Right ventricle myocardium superior (tissue), 1 donor: ENCODE measurements at places on chromosomes 11 and 22. TPM values are rescaled to one million over a fixed set of nuclear protein-coding genes. Genes with fewer than 3 reads are reported as not detected.

DNA sequence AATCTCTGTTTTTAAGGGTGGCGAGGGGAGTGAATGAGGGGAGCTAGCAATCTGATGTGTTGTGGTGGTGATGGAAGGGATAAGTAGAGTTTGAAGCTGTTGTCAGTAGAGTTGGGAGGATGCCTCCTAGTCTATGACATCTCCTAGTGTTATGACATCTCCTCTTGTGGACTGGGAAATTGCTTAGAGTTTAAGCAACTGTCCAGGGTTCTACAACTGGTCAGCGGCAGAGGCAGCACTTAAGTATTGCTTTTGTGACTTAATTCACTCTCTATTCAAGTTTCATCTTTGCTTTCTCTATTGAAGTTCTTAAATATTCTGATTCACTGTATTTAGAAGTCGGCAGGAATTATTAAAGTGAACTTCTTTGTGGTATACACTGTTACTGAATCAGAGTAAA is 13.8 kb downstream of the BMAL1 start:
- DNase-seq = no peak

- DNase-seq = no peak
Measured at GRCh38 chr11:126403022-126403581, 47.6 kb downstream of the ST3GAL4 start.

DNA sequence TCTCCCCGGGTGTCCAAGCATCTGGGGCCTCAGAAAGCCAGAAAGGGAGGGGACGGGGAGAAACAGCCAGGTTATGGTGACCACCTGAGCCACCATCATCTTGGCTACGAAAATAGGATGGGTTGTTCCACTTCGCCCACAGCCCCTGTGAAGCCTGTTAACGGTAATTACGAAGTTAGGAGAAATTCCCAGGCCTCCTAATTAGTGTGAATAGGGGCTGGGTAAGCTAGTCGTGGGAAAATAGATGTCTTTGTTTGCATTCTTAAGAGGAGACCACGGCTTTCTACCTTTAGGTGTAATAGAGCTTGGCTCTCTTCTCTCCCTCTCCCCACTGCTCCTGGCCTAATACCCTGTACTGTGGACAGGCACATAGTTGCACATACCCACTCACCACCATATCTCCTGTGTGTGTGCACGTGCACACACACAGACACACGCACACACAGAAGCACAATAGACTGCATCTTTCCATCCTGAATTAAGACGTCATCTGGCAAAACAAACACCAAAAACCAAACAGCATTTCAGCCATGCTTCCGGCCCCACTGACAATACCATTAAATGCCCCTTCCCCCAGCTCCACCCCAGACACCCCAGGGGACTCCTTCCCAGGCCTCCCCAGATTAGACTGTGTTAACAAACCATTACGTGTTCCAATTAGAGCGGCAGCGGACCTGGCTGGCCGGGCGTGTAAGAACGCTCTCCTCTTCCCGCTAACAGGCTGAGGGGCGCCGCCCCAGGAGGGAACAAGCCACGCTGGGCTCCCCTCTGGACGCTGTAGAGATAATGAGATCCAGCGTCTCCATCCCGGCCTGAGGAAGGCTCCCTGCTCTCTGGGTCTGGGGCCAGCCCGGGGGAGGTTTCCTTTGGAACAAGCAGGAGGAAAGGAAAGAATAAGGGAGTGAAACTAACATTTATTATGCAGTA is 72.8 kb downstream of the TP53I11 start:
- no peak for DNase-seq

- DNase-seq = no peak
Measured at GRCh38 chr11:45756384-45757010, 48.5 kb upstream of the SLC35C1 start.

- DNase-seq = no peak
Measured at GRCh38 chr22:36368359-36368983, 19.3 kb downstream of the MYH9 start.

GRCh38 chr11:71379701-71380100 is 68.5 kb downstream of the DHCR7 start:
- no peak for DNase-seq

DNA sequence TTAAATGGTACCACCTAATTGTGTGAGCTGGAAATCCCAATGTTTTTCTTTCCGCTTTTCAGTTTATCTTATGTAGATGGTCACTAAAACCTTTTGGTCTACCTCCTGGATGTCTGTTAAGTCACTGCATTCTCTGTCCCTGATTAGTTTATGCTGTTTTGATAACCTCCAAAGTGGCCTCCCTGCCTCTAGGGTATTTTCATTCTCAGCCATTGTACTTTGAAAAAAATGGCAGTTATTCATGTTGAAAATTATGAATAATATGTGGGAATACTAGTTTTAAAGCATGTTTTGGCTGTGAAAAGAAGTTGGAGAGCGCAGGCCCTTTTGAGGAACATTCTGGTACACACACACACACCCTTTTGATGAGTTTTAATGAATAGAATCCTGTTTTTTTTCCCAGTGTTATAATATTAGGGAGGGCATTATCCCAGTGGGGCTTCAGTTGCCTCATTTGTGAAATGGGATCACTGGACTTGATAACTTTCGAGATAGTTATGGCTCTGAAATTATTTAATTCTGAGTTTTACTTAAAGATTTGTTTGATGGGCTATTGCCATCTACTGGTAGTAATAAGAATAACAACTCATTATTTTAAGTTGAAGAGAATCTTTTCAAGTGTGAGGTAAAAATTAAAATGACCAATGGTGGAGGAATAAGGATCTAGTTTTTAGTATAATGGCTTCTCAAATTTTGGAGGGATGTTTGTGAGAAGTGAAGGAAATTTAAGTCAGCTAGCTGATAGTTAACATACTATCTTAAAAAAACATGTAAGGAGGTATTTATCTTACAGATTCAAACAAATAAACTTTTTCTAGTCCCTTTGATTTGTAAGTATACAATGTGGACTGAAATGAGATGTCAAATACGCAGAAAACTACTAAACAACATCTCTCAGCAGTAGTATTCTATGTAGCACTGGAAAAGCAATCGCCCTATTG is 3.9 kb downstream of the FDX1 start:
- no peak for DNase-seq

DNA sequence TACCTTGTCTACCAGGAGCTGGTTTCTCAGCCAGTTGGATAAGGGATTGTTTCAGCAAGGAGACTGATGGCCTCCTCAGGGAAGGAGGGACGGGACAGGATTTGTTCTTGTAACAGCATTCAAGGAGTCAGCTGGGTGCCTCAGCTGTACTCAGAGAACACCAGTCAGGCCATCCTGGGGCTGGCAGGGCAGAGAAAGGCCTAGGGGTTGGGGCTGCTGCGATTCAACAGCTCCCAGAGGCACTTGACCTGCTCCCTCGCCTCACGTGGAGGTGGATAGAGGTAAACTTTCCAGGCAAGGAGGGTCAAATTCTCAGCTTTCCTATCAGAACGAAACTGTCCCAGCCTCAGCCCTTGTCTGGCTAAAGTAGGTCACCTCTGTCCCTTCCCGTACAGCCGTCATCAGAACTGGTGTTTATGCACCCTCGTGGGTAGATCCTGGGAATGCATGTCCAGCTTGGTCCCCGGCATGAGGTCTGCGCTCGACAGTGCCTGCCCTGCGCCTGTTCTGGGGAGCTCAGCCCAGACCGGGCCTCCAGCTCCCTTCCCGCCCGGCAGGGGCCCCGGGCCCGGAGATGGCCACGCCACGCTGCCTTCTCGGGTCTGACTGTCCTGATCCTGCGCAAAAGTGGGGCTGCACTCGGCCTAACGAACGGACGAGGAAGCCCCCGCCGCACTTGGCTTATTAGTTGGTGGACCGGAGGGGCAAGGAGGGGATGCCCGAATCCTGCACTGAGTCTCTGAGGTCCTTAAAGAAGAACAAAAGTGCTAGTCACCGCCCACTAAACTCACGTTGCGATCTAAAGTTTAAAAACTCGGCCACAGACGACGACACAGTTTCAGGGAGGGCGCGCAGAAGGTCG is 762 bp upstream of the CCDC134 start:
- DNase-seq = peak; percentile 57

GRCh38 chr22:46525389-46526243 is 11.8 kb downstream of the CELSR1 start:
- no peak for DNase-seq

DNA sequence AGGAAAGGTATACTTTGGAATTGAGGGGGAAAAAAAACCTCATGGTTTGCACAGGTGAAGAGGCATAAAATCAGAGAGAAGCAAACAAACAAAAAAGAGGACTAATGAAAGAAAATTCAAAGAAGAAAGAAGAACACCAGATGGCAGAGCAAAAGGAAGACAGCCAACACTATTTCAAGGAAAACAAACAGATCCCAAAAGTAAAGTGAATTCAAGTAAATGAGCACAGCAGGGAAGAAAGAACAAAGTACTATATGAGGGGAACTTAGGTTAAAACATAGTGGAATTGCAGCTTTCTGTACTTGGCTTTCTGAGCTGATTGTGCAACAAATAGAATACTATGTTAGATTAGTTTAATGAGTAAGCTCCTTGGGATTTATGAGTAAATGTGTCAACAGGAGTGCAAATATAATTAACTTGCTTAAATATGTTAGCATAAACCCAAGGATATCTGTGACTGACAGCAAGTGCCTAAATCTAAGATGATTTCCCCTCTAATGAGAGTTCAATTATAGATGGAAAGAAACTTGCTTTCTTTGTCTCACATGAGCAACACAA is 404.6 kb upstream of the CNTN5 start:
- DNase-seq = no peak

- DNase-seq = peak; percentile 78
Measured at GRCh38 chr22:41410311-41410751, 28.6 kb downstream of the TEF start.

DNA sequence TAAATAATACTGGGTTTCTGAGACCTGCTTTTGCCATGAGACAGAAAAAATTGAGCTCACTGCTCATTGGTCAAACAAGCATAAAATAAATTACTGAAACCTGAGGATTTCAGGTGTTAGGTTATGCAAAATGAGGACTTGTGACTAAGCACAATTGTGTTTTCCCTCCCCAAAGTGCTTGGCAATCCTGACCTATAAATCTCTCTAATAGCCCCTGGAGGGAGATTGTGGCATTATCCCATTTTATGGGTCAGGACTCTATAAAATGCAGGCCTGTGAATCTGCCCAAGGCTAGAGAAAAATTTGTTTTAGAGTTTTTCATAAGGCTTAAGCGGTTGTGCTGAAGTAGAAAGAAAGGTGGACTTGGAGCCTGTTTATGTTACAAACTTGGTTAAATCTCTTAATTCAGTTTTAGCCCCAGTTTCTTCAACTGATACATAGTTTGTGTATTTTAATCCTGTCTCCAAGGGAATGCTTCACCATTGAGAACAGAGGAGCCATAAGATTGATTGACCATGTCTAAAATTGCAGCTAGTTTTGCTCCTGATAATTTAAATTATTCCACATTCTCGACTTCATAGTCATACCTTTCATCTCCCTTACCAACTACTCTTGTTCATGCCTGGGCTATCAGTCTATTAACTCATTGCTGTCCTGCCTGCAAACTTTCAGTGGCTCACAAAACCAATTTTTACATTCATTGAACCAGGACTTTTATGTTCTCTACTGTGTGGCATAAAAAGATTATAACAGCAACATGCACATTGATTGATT is 63.6 kb upstream of the LRRC4C start:
- DNase-seq = no peak

GRCh38 chr11:64148226-64148916 is 17.5 kb downstream of the MACROD1 start:
- peak; percentile 92 for DNase-seq

DNA sequence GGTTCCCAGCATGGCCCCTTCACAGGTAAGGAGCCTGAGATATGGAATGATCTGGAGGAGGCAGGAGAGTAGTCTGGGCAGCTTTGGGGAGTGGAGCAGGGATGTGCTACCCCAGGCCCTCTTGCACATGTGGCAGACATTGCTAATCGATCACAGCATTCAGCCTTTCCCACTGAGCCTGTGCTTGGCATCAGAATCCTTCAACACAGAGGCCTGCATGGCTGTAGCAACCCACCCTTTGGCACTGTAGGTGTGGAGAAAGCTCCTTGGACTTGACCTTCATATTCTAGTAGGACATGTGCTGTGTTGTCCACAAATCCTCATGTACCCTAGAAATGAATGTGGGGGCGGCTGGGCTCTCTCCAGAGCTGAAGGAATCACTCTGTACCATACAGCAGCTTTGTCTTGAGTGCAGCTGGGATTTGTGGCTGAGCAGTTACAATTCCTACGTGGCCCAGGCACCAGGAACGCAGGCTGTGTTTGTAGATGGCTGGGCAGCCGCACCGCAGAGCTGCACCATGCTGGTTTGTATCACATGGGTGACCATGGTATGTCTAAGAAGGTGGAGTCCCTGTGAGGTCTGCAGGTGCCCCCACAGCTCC is 21.8 kb upstream of the PPP6R3 start:
- DNase-seq = no peak

- DNase-seq = peak; percentile 38
Measured at GRCh38 chr22:44127356-44127755, 53.4 kb upstream of the PARVG start.

GRCh38 chr11:59575505-59575904 is 40.1 kb downstream of the OSBP start:
- DNase-seq = no peak

GRCh38 chr11:102510439-102511135 is 20.0 kb downstream of the MMP7 start:
- no peak for DNase-seq

DNA sequence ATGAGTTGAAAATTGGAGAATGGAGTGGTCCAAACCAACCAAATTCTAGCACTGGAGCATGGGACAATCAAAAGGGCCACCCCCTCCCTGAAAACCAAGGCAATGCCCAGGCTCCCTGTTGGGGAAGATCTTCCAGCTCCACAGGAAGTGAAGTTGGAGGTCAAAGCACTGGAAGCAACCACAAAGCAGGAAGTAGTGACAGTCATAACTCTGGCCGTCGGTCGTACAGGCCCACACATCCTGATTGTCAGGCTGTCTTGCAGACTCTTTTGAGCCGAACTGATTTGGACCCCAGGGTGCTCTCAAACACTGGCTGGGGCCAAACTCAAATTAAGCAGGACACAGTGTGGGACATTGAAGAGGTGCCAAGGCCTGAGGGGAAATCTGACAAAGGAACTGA is 80.5 kb upstream of the ADSL start:
- DNase-seq = no peak

DNA sequence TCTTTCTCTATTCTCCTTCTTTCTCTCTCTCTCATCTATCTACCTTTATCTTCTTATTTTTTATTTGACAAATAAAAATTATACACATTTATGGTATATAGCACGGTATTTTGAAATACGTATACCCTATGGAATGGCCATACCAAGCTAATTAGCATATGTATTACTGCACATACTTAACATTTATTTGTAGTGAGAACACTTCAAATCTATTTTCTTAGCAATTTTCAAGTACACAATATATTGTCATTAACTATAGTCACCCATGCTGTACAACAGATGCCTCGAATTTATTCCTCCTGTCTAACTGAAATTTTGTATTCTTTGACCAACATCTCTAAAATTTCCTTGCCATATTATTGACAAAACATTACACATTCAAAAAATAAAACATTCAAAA is 447.1 kb downstream of the MIAT start:
- DNase-seq = no peak

- no peak for DNase-seq
Measured at GRCh38 chr11:35944503-35945136, 758 bp downstream of the LDLRAD3 start.

LMNTD2 gene
- total RNA-seq = 0.22 TPM

MUC2 gene
- total RNA-seq = not detected

PEX26 gene
- 20.3 TPM for total RNA-seq

FZD4 gene
- total RNA-seq = 26.9 TPM

PICK1 gene
- 20.4 TPM for total RNA-seq

AMOTL1 gene
- total RNA-seq = 45.5 TPM

UCP2 gene
- 25.8 TPM for total RNA-seq

SYT12 gene
- 0.13 TPM for total RNA-seq

CLDN5 gene
- 23.9 TPM for total RNA-seq
